ENCODE measurements at places on chromosomes 12 and 14.

DNA sequence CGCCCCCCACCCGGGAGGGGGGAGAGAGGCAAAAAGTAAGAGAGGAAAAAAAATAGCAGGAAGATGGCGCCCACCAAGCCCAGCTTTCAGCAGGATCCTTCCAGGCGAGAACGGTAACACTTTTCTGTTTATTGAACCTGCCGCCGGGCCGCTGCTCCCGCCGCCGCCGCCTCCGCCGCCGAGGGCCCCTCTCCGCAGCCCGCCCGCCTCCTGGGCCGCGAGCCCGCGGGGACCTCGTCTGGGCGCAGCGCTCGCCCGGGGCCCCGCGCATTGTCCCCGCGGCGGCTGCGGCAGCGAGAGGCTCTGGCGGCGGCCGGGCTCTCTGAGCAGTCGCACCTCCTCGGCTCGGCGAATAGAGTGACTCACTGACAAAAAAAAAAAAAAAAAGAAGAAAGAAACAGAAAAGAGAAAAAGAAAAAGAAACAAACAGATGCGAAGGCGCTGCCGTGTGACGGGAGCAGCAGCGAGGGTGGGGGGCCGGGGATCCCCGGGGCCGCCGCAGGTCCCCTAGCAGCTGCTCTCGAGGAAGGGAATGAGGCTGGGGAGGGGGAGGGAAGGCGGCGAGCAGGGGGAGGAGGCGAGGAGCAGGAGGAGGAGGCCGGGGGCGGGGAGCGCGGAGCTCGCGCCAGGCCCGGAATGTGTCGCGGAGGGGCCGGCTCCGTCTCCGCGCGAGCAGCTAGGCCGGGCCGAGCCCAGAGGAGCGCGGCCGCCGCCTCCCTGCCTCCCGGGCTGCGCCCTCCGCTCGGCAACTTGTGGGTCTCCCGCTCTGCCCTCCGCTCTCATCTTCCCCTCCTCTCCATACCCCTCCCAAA is 781 bp downstream of the NPAS3 start:
- peak; percentile 4 for DNase-seq

- DNase-seq: no peak
Measured at GRCh38 chr12:111754671-111755070, 12.1 kb upstream of the ALDH2 start.

DNA sequence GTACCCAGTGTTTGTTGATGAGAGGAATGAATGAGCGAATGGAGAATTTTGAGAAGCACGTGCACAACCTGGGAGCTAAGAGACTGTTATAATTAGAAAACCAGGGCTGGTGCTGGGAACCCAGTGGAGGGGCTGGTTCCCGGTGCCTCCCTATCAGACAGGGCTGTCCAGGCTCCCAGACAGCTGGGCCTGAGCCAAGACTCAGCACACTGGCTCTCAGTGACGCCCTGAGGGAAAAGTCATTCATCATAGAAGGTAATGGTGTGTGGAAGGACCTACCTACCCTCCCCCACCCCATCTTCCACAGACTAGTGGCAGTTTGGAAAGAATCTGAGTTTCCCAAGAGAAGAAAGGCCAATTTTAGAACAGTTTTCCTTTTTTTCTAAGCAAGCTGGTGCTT is 34.7 kb downstream of the KCNA5 start:
- DNase-seq: no peak

- no peak for DNase-seq
Measured at GRCh38 chr14:63881926-63882325, 29.1 kb downstream of the SYNE2 start.

DNA sequence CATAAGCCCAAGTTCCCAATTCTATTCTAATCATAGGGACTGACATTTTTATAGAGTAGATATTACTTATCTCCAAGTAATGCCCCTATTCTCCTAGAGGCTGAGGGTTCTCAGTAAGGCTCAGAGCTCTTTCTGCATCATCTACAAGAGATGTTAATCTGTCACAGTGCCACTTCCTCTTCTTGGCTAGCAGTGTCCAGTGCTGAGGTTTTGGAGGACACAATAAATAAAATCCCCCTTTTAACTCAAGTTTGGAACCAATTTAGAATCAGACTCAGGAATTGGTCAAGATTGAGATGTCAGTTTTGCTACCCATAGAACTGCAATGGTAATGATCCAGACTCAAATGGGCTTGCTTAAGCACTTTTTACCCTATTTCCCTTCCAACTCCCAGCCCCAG is 154.1 kb upstream of the ARID2 start:
- no peak for DNase-seq

- DNase-seq: no peak
Measured at GRCh38 chr14:75697386-75697785, 36.3 kb downstream of the TTLL5 start.

DNA sequence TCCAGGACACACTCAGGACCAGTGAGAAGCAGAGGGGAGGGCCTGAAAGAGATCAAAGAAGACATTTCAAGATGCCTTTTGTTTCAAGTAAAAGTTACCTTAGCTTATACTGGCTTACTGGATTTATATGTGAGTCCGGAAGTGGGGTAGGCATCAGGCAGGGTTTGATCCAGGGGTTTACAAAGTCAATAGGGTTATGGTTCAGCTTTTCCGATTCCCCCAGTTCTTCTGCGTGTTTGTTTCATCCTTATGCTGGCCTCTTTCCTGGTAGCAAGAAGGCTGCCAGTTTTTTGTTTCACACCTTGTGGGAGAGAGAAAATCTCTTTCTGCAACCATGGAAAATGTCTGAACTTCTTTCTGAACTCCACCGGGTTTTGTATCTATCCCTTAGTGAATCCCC is 126.3 kb downstream of the ESRRB start:
- DNase-seq: no peak

- DNase-seq: no peak
Measured at GRCh38 chr12:10722502-10722904, 620 bp downstream of the YBX3 start.

GRCh38 chr12:121773011-121773777 is 20.3 kb downstream of the RHOF start:
- DNase-seq: no peak

DNA sequence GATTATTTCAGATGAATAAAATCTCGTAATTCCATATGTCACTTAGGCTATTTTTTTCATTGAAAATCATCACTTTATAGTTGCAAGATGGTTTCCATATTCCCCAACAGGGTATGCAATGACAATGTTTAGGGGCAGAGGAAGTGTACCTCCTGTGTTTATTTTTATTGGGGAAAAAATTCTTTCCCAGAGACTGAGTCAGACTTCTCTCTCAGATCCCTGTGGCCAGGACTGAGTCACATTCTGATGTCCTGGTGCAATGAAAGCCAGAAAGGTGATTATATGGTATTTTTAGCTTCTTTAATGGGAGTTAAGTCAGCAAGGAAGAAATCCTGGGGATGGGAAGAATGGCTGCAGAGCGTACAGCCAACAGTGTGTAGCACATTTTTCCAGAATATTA is 196.9 kb upstream of the ALG10 start:
- DNase-seq: peak; percentile 79

GRCh38 chr14:103894034-103894722 is 34.1 kb upstream of the TDRD9 start:
- no peak for DNase-seq

DNA sequence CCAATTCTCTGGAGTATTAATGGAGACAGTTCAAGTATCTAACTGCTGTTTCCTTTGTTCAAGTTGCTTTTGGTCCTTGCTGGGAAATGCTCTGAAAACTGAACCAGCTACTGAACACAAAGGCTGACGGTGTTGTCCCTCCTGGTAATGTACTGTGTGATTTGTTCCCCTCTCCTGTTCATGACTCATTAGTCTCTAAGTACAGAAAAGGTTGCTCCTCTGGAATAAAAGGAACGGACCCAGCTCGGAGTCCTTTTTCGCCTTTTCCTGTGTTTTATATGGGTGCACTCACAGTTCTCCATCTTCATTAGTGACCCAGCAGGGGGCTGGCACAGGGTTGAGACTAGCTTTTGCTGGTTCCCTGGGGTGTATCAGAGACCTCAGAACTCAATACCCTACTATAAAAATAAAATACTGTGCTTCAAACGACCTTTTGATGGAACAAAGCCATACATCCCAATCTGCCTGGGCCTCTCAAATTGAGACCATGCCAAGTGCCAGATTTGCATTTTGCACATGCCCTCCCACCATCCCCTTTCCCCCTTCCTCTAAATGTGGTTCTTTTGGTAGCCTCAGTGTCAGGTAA is 269.7 kb downstream of the RAD51B start:
- DNase-seq: no peak

DNA sequence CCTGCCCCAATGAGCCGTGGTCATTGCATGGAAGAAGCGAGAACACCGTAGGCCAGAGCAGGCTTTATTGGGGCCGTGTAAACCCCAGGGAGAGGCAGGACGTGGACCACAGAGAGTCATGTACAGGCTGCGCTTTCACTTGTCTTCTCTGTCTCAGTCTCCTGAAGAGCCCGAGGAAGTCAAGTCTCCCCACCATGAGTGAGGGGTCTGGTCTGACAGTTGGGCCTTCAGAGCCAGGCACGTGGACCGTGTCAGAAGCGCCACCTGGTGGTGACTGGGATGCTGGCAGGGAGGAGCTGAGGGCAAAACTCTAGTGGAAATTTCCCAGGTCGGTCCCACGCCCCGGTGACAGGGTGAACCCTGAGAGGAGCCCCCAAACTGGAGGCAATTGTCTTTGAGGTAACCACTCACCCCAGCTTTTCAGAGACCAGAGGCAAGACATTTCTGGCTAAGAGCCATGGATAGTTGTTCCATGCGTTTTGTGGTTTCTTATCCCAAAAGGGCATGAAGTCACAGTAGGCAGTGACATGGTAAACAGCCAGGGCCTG is 17.4 kb downstream of the RPS6KL1 start:
- peak; percentile 17 for DNase-seq

DNA sequence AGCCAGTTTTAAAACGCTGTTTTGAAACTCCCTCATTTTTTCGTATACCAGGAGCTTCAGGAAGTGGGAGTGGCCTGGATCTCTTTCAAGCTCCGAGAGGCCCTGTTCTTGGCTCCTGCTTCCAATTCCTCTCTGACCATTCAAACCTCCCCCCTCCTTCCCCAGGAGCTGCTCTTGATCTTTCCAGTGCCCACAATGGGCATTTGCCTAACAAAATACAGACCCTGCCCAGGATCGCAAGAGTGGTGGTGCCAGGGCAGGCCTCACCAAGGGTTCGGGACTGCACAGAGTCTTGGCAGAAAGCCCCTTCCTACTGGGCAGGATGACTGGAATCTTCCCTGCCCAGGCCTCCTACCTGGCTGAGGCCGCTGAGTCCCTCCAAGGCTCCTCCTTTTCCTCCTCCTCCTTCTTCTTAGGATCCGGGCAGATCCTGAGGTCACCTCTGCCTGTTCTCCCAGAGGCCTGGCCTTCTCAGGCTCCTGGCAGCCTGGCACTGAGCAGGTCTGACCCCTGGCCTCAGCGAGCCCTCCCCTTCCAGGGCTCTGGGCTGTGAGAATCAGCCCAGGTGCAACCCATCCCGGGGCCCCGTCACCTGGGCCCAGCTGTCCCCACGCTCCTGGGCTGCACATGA is 46.9 kb upstream of the NOS1 start:
- DNase-seq: no peak

- DNase-seq: no peak
Measured at GRCh38 chr14:92677955-92678354, 70.5 kb downstream of the LGMN start.

- no peak for DNase-seq
Measured at GRCh38 chr14:58238252-58239243, 6.1 kb upstream of the PSMA3 start.

- no peak for DNase-seq
Measured at GRCh38 chr12:71892059-71892458, 46.6 kb upstream of the TPH2 start.

- no peak for DNase-seq
Measured at GRCh38 chr14:64092338-64092737, 201.8 kb downstream of the ESR2 start.

DNA sequence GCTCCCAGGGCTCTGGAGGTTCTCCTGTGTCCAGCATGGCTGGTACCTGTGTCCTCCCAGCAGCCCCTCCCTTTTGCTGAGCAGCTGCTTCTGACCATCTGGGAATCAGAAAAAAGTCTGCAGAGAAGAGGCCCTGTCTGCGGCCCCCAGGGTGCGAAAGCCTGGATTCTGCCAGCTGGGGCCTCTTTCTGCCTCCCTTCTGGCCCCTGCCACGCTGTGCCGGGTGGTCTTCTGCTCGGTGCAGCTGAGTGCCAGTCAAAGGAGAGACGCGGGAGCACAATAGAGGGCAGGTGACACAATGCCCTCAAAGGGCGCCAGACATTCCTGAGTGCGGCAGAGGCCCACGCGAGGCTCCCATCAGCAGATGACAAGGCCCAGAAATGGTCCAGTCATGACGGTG is 12.6 kb downstream of the BTBD6 start:
- no peak for DNase-seq

- DNase-seq: no peak
Measured at GRCh38 chr14:64826845-64827244, 52.9 kb downstream of the SPTB start.

DNA sequence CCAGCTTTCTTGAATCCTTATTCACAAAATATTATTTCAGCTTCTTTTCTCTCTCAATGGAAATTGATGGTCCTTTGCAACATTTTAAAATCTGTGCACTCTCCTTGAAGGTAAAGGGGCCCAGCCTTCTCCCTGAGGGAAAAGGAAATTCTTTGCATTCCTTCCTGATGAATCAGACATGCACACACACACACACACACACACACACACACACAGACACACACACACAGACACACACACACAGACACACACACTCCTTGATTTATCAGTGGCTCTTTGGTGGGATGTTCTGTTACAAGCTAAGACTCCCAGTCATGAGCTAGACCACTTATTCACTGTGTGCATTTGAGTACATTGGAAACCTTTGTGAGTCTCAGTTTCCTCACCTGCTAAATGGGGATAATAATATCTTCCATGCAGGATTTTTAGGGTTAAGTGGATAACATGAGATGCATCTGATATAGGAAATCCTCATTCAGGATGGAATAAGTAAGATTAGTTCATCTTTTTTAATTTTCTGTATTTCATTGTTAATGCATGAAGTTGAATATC is 45.1 kb upstream of the HMGA2 start:
- DNase-seq: peak; percentile 59

GRCh38 chr12:90854136-90854689 is 100.8 kb downstream of the CCER1 start:
- DNase-seq: peak; percentile 23

DNA sequence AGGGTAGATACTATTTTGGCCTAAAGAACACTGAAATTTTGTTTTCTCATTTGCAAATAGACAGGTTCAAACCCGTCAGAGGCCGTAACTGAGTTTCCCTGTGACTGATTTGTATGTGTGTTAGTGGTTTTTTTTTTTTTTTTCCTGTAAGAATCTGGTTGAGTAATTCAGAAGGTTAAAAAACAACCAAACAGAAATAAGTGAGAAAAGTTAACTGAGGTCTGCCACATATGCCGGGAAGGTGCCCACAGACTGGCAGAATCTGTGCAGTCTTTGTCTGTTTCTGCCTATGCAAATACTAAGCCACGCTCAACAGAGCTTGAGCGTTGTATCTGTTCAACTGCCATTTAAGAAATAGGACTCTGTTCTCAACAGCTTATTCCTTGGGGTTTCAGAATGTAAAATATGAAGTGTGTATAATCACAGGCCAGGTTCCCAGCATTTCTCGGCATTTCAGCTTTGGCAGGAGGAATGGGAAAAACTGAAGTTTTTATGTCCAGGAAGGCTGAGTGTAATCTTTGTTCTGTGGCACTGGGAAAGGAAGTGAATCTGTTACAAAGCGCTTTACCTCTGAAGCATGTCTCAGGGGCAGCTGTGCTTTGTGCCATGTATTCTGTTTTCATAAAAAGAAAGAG is 181.9 kb downstream of the PRKCH start:
- DNase-seq: no peak

Measured in HS-27A (cell line).